ENCODE measurements at places on chromosomes 1 and 21.

DNA sequence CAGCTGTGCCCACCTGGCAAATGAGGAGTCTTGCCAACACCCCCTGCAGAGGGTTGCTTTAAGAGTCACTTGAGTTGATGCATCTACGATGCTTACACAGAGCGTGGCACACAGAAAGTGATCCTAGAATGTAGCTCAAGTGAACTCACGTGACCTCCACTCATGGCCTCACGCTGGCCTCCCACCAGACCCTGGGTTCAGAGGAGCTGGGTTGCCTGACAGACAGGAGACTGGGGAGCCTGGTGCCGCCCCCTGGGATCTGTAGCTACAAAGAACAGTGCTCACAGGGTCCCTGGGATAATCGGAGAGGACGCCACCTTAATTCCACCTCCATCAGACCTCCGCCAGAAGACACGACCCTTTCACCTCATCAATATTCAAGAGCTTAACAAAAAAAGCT lies 81.4 kb upstream of the CASZ1 start:
- DNase-seq, result no peak

GRCh38 chr1:89771991-89772560 lies 48.8 kb upstream of the LRRC8D start:
- no peak for DNase-seq

GRCh38 chr1:201122321-201122957 lies 4.5 kb downstream of the ASCL5 start:
- DNase-seq, result no peak

GRCh38 chr1:81165963-81166362 lies 634.8 kb upstream of the ADGRL2 start:
- no peak for DNase-seq

DNA sequence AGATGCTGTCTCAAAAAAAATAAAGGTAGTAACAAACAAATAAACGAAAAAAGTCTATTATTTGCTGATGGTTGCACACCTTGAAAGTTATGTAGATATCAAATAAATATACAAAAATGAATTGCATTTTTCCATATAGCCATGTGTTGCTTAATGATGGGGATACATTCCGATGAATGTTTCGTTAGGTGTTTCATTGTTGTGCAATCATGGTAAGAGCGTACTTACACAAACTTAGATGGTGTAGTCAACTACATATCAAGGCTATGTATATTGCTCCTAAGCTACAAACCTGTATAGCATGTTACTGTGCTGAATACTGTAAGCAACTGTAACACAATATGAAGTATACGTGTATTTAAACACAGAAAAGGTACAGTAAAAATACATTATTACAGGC lies 34.4 kb downstream of the AHCTF1 start:
- DNase-seq, result no peak

- DNase-seq, result no peak
These were observed 389.8 kb upstream of the LYPLAL1 start for GRCh38 chr1:218783916-218784315.

- DNase-seq, result no peak
These were observed 54.9 kb upstream of the C1orf198 start for GRCh38 chr1:230923176-230923575.

DNA sequence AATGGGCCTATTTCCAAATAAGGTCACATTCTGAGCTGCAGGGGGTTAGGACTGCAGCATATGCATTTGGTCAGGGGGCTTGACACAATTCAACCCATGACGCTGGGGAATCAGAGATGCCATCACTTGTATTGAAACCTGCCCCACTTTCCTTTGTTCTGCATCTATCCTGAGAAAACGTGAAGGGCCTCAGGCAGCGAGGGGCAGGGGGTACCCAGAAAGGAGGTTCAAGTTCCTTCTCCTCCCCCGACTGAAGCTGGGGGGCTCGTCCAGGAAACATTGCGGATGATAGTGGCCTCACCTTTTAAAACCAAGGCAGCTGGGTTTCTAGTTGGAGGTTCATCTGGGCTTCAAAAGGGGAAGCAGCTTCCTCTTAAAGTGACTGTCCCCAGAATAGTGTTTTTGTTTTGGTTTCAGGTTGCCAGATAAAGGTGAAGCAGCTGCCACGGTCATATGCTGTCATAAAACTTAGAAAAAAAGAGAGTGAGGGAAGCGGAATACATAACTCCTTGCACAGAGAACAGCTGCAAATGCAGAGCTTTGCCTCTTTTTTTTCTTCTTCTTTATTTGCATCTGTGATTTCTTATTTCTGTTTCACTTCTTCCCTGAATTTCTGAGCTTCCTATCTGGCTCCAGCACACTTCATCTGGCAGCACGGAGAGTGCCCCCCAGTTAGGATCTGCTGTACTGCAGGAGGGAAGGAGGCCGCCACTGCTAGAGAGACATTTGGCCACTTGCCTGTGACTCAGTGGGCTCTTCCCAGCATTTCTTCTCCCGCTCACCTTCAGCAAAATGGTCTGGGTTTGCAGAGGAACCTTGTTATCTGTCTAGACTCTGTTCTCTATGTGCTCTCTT lies 142.0 kb downstream of the AJAP1 start:
- no peak for DNase-seq

DNA sequence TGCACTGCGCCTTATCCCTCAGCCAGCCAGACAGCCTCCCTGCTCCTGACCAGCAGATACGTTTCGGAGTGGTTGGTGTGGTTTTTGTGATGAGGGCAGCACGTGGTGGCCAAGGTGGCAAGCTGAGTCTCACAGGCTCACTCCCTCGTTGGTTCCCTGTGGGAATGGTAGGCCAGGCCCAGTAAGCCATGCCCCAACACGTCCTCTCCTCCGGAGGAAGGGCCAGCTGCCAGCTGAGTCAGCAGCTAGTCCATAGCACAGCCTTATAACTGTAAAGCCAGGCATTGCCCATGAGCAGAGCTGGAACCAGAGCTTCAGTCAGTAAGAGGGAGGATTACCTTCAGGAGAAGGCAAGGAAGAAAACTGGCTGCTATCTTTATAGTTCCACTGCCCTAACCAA lies 29.5 kb downstream of the SZRD1 start:
- no peak for DNase-seq

DNA sequence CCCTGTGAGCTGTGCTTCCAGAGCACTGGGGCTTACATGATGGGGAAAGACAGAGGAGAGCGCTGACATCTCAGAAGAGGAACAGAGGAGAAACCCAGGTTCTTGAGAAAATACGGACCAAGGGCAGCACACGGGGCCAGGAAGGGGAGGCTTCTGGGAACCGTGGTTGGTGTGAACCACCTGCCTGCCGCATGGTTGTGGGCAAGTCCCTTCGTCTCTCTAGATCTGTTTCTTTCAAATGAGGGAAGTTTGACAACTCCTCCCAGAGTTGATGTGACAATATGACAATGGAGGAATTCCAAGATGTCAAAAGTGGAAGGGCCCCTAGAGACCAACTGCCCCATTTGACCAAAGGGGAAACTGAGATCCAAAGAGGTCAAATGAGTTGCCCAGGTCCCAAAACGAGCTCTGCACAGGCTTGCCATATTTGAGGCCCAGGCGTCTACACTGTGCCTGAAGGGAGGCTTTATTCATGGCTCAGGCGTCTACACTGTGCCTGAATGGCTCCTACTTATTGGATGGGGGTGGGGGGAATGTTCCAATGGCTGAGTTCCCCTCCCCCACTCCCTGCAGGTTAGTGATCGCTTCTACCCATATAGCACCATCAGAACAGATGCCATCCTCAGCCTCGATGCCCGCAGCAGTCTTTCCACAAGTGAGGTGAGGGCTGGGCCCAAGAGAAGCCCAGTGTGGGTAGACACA lies 11.2 kb downstream of the EXTL1 start:
- DNase-seq, result no peak

DNA sequence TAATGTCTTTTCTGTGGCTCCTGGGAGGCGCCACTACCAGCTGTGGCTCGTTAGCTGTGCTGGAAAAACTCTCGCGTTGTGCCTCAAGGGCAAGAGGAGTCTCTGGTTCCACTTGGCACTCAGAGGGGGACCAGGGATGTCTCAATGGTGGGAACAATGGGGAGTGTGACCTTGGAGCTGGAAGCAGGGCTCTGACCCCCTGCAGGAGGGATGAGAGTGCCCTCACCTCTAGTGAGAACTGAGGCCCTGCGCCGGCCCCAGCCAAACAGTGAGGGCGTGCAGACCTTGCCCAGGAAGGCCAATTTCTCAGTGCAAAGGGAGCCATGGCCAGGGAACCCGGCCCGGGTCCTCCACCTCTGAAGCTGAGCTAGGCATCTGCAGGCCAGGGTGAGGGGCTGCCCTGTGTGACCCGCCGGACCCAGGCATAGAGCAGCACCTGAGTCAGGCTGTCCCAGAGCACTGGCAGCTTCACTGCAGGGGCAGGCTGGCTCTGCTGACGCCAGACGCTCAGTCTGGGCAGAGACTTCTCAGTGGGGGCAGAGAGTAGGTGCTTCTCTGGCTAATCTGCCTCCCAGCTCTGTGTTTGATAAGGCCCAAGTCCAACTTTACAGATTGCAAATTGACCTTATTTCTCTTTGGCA lies 1.8 kb downstream of the RD3 start:
- DNase-seq, result no peak

GRCh38 chr1:67646145-67647035 lies 38.6 kb upstream of the GADD45A start:
- no peak for DNase-seq

GRCh38 chr1:176205332-176205914 lies 1.7 kb downstream of the COP1 start:
- no peak for DNase-seq

DNA sequence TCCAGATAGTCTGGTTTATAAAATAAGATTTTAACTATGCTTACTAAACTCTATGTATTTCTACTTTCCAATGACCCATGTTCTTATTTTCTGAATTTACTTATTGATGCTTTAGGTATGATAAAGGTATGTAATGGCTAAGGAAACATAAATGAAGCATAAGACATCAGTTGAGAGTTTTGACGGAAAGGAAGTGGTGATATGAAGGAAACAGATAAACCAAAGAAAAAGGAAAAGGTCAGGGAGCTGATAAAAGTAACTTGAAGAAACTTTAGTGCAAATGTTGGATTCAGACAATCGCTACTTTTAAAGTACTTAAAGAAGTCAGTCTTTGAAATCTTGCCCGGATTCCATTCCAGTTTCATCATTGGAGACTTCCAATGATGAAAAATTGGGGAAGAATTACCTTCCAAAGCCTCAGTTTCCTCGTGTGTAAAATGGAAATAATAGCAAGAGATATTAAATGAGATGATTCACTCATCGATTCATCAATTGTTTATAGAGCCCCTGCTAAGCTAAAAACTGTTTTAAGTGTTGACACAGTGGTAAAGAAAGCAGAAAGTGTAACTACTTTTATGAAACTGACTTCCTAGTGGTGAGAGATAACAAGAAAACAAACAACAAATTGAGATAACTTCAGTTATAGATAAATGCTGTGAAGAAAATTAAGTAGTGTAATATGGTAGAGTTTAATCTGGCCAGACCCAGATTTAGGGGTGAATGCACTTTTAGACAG lies 10.6 kb downstream of the PTPRC start:
- no peak for DNase-seq

GRCh38 chr21:28798798-28799197 lies 193.9 kb downstream of the LTN1 start:
- no peak for DNase-seq

DNA sequence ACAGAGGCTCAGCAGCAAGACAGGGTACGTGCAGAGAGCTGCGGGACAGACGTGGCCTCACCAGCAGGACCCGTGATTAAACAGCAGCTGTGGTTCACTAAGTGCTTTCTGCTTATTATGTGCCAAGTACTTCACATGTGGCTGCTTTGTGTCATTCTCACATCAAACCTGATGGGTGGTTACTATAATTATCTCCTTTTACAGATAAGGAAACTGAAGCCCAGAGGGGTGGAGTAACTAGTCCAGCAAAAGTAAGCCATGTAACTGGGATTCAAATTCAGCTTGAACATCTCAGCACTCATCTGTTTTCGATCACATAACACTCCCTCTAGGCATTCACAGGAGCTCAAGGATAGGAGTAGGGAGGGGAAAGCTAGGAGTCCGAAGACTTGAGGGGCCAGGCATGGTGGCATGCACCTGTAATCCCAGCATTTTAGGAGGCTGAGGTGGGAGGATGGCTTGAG lies 50.8 kb upstream of the CLIC4 start:
- no peak for DNase-seq

DNA sequence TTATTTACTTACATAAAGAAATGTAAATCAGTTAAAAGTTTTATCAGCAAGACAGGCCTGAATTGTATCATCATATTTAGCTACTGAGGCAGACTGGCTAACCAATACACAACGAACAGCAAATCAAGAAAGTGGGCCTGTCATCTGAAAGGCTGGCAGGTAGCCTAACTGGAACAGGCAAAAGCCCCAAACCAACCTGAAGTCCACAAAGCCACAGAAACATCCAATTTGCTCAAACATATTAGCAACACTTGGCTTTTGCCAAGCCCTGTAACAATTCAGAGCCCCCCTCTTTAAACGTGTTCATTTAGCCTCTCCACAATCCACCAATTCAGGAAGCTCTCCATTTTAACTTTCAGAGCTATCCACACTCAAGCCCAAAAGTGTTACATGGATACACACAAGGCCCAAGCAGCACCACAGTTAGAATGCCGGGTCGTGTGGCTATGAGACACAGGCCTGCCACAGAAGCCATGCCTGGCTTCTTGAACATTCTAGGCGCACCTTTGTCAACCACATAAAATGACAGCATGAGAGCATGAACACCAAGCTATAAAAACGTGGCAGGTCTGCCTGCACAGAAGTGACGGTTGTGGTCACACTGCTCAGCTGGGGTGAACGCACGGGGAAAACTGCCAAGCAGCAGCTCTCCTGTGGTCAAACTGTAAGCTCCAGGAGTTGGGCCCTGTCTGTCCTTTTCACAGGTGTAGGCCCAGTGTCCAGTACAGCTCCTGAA lies 49.3 kb downstream of the CD34 start:
- DNase-seq, result no peak

- DNase-seq, result no peak
These were observed 47.0 kb upstream of the SLC2A1 start for GRCh38 chr1:43005460-43006361.
